NCI-H1105 (cell line): ENCODE measurements at places on chromosomes 1 and 21.

- DNase-seq = no peak
Observed at GRCh38 chr1:110384581-110385321, 6.1 kb downstream of the SLC16A4 start.

- DNase-seq = no peak
Observed at GRCh38 chr1:17197696-17198095, 7.2 kb upstream of the PADI1 start.

GRCh38 chr1:51276286-51276685 lies 40.2 kb downstream of the RNF11 start:
- no peak for DNase-seq

DNA sequence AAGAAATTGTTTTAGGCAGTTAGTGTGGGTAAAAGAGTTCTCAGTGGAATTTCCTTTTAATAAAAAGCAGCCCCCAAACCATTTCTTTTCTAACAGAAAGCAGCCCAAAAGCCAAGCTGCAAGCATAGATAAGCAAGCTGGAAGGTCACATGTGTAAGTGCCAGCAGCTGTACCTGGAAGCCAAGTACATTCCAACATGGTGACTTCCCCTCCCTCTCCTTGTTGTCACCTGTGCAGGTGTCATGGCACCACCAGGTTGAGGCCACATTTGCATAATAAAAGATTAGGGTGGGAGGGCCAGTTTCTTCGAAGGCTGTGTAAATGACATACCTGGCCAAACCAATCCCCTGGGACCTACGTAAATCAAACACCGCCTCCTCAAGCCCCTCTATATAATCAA lies 240.3 kb upstream of the RAB4A start:
- no peak for DNase-seq

DNA sequence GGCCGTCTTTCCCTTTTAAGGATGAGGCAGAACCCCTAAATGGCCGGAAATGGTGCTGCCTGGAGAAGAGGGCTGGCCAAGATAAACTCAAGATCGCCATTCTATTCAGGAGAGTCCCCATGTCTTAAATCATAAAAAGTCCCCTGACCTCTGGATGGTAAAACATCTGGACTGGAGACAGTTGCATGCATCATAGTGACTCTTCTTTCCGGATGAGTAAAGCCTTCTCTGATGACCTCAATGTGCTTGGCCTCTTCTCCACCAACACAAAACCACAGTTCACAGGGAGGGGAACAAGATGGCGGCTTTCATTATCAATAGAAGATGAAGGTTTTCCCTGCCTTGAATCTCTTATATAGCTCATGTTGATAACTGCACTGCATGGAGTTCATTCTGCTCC lies 27.5 kb upstream of the H6PD start:
- DNase-seq = no peak

GRCh38 chr1:53543130-53543777 lies 84.1 kb downstream of the DMRTB1 start:
- no peak for DNase-seq

- DNase-seq = no peak
Observed at GRCh38 chr1:246837418-246838117, 94.2 kb downstream of the AHCTF1 start.

DNA sequence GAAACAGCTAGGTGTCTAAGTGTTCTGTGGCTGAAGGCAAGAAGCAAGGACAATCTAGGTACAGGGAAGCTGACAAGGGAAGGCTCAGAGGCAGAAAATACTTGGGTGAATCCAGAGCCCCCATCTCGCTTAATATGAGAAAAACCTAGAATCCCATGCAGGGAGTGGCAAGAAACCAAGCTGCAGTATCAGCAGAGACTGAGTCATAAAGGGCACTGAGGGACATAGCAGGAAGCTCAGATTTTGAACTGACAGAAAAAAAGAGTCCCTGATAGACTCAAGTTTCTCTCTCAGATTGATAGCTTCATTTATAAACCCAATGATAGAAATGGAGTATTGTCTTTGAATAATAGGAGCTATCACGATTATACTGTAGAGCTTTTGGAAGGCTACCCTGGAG lies 77.3 kb upstream of the KCNJ15 start:
- no peak for DNase-seq

DNA sequence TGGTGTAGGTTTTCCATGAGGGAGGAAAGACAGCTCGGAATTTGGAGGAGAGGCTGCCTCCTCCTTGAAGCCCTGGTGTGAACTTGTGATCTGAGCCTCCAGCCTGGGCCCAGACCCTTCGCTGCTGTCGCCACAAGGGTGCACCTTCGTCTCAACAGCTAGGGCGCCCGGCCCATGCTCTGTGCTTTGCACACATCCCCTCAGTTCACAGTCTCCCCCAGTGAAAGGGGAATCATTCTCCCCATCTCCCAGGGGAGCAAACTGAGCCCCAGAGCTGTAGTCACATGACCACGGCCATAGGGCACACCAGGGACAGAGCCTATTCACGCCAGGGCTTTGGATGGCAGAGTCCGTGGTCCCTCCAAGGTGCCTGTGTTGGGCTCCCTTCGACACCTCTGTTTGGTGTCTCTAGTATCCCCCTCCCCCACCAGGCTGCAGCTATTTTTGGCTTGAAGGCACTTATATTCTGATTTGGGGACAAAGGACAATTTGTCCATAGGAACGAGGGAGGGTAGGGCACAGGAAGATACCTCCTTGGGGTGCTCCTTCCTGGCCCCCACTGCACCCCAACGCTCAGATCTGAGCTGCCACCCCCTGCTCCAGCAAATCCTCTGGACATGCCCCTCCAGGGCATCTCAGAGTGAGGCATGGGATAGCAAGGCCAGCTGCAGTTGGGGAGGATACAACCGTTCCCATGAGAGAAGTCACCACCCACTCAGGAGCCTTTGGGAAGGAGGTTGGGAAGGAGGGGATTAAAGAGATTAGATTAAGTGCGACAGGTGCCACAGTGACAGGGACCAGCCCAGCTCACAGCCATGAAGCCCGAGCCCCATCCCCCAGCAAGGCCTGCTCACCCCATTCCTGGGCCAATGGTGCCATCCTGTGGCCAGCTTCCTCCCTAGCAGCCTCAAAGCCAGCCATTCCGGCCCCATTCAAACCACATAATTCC lies 15.7 kb downstream of the MATN1 start:
- peak; percentile 85 for DNase-seq

- DNase-seq = no peak
Observed at GRCh38 chr1:231091831-231092301, 51.8 kb upstream of the FAM89A start.

GRCh38 chr1:31180338-31180737 lies 59.3 kb downstream of the NKAIN1 start:
- DNase-seq = no peak

DNA sequence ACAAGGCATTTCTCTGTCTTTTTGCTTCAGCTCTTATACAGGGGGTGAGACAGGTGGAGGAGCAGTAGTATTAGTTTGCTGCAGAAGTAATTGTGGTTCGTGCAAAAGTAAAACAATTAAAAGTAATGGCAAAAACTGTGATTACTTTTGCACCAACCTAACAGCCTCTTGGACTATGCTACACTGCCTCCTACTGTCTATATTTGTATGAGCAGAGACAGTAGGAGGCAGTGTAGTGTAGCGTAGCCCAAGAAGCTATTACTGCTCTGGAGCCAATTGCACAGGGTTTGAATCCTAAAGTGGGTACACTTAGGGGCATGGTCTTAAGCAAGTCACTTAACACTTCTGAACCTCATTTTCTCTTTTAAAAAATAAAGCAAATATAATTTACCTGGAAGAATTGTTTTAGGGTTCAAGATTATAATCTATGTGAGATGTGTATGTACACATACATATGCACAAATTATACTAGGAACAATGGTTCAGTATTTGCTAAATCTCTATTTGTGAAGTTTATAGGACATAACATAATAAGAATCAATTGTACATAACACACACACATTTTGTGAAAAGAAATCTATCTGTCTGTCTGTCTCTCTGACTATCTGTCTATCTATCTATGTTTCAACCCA lies 103.8 kb downstream of the BRINP3 start:
- no peak for DNase-seq

DNA sequence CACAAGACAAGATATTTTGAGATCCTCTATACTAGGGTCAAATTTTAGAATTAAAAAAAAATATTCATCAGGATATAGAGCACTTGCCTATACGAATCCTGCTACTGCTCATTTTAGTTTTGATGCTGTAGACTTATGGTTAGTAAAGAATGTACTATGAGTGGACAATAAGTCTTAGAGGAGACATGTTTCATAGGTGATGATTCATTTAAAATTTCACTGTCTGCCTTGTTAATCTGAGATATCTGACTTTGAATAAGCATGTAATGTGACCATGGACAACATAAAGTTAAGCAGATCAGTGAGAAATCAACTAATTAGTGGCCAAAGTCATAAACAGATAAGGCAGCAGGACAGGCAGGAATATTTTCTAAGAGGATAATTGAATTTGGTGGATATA lies 106.8 kb upstream of the HP1BP3 start:
- DNase-seq = no peak

GRCh38 chr21:24514081-24514733 lies 1093.1 kb downstream of the MRPL39 start:
- DNase-seq = peak; percentile 31

DNA sequence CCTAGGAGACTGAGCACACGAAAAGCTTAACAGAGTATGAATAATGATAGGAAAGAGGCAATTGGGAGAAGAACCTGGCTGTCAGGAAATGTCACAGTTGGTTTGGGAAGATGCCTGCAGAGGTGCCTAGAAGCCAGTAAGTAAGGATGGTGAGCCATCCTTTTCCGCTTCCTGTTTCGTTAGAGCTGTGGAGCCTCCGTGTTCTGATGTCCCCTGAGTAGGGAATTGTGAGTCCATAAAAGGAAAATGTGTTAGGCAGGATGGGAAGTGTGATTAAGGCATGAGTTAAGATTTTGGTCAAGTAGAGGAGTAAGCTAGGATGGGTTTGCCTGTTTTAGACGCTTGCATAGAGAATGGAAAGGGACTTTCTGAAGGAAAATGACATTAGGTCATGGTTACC lies 9.0 kb downstream of the CLIC4 start:
- DNase-seq = no peak

DNA sequence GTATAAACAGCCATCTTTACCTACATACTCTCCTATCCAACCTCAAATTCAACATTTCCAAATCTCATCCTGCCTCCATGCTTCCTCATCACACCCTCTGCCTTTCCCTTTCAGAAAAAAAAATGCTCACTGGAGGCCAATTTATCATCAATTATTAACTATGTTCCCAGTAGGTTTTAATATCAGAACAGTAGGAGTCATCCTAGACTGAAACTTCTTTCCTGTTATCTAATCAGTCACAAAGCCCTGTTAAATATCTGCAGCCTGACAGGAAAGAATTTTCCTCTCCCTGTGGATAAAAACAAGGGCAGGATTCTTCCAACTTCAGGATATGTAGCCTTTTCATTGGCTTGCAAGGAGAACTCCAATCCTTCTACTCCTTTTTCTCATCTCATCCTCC lies 28.4 kb downstream of the EGLN1 start:
- DNase-seq = no peak

- no peak for DNase-seq
Observed at GRCh38 chr1:108947871-108948525, 15.3 kb downstream of the CLCC1 start.

DNA sequence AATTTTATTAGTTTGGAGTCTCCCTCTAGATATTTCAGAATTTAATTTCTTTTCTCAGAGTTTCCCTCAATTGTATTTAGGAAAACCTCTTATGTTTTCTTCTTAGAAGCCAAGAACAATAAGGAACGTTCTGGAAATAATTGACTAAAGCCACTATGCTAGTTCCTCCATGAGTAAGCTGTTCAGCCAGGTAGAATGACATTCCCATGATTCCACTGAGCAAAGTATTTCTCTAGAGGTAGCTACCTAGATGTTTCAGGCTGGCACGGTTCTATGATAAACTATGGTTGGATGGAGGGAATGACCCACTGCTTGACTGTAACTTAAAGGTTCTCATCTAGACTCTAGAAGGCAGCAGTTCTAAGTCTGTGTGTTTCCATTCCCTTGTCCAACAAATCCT lies 62.4 kb downstream of the CLDN17 start:
- DNase-seq = no peak

- peak; percentile 4 for DNase-seq
Observed at GRCh38 chr1:65114322-65114721, 33.7 kb upstream of the AK4 start.

DNA sequence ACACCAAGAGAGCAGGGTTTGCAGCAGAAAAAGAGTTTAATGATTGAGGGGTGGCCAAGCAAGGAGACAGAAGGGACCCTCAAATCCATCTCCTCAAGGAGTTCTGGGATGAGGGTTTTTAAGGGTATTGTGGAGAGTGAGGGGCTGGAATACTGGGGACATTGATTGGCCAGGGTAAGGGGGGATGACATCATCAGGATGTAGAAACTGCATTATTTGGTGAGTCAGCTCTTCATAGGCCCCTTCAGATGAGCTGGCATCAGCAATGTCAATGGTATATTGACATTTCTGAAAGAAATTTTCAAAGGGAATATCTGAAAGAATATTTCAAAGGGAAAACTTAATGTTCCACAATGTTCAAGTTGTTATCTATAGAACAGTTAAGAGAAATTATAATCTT lies 168.1 kb upstream of the SNX7 start:
- DNase-seq = no peak

- no peak for DNase-seq
Observed at GRCh38 chr1:106268070-106268469, 788.4 kb upstream of the PRMT6 start.

DNA sequence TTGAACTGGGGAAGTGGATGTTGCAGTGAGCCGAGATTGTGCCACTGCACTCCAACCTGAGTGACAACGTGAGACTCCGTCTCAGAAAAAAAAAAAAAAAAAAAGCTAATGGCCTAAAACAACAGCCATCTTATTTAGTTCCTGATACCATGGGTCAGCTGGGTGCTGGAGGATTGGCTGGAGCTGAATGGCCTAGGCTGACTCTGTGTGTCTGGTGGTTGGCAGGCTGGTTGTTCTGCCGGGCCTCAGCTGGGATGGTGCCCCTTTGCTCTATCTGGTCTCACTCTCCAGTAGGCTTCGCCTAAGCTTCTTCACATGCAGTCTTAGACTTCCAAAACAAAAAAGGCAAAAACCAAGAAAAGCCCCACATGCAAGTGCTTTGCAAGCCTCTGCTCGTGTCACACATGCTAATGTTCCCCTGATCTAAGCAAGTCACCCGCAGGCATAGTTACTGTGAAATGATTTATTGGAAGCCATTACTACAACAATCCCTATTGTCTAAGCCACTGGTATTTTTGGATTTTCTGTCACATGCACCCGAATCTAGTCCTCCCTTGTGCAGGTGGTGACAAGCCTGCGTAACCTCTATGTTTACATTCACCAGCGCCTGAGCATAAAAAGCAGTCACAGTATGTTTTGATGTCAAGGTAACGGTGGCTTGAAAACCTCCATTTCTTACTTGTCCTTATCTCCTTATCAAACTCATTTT lies 39.6 kb upstream of the KANK4 start:
- peak; percentile 69 for DNase-seq
